ENCODE measurements at places on chromosomes 11 and 22.

- DNase-seq: no peak
These were observed 4.3 kb upstream of the CRTAM start for GRCh38 chr11:122833846-122834464.

GRCh38 chr11:2316169-2316962 is 14.6 kb downstream of the TSPAN32 start:
- no peak for DNase-seq

DNA sequence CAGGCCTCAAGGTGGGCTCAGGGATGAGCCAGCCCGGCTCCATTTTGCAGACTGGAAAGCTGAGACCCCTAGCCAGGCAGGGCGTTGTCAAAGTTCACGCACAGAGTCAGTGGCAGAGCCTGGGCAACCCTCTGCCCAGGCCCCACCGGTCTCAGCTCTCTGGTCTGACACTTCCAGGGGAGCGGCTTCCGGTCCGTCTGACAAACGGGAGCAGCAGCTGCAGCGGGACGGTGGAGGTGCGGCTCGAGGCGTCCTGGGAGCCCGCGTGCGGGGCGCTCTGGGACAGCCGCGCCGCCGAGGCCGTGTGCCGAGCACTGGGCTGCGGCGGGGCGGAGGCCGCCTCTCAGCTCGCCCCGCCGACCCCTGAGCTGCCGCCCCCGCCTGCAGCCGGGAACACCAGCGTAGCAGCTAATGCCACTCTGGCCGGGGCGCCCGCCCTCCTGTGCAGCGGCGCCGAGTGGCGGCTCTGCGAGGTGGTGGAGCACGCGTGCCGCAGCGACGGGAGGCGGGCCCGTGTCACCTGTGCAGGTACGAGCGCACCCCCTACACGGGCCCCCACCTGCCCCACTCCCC is 36.0 kb downstream of the CD6 start:
- DNase-seq: no peak

GRCh38 chr11:62678770-62679696 is at the start of gene UBXN1:
TSS of gene UBXN1 (minus strand) at chr11:62679073. CDS start at chr11:62678923, 150 bp downstream.
- DNase-seq: peak; percentile 72

DNA sequence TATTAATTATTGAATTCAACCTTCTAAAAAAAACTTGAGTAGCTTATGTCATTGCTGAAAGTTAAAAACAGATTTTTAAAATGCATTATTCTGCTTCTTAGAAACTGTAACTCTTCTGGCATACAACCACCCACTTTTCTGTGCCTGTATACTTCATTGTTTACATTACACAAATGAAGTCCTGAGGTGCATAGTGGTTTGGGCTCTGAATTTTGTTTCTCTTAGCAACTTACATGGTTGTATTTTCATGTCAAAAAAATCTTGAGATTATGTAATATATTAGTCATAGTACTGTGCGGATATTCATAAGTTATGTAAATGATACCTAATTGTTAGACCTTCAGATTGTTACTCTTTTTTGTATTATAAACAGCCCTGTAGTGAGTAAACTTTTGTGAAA is 12.2 kb downstream of the SC5D start:
- DNase-seq: no peak

- no peak for DNase-seq
These were observed 50.7 kb upstream of the CEP126 start for GRCh38 chr11:101864098-101864497.

GRCh38 chr11:132206993-132207392 is 836.6 kb downstream of the NTM start:
- no peak for DNase-seq

- no peak for DNase-seq
These were observed 93.9 kb downstream of the TRMU start for GRCh38 chr22:46429325-46429853.

GRCh38 chr11:69868006-69868810 is 49.0 kb upstream of the FGF3 start:
- no peak for DNase-seq

- DNase-seq: no peak
These were observed 12.8 kb upstream of the ST14 start for GRCh38 chr11:130146796-130147195.

DNA sequence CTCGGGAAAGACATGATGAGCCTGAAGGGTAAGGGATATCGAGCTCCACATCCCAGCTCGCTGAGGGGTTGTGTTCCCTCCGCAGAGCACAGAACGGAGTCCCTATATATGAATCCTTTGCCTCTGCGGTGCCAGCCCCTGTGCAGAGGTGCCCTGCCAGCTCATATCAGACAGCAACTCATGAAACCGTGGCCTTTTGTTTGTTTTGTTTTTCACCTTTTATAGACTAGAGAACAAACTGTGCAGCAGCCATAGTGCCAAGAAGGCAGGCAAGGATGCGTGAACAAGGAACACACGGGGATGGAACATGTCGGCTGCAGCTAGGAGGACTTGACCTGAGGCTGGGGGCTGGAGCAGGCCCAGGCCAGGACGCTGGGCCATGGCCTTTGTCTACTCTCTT is 109.8 kb downstream of the PKNOX2 start:
- no peak for DNase-seq

GRCh38 chr22:32905400-32905799 is 103.9 kb downstream of the TIMP3 start:
- no peak for DNase-seq

DNA sequence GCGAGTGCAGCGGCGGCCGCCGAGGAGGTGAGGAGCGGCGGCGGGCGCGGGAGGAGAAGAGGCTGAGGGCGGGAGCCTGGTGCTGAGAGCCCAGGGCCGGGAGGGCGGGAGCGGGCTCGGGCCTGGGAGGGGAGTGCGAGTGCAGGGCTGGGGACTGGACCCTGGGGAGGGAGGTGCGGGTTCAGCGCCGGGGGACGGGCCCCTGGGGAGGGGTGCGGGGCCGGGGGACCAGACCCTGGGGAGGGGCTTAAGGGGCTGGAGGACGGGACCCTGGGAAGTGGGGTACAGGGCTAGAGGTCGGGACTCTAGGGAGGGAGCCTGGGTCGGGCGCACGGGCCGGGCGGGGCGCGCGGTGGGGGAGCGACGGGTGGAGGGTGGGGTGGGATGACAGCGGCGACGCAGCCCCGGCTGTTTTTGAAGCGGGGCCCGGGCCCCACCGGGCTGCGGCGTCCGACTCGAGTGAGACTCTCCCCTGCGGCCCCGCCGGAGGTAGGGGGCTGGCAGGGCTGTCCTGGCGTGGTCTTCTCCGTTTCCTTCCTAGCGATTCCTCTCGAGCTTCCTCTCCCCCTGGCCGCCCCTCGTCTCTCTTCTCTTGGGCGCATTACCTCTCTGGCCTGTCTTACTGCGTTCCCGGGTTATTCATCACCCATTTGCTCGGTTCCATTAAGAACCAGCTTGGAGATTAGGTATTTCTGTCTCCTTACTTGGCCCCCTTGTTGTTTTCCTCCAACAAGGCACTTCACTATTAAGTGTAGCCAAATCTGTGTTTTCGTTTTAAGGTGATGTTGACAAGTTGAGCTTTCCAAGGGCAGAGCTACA is 754 bp downstream of the NUP50 start:
- no peak for DNase-seq

GRCh38 chr11:102589047-102589459 is 36.1 kb downstream of the MMP20 start:
- no peak for DNase-seq

All from amniotic stem cell (primary cell).